Posterior vena cava (tissue), 2 donors: ENCODE measurements at places on chromosomes 5 and 9. TPM values are rescaled to one million over a fixed set of nuclear protein-coding genes. Genes with fewer than 3 reads are reported as not detected.

The MAP3K1 gene
- 10.4 TPM for total RNA-seq

DNA sequence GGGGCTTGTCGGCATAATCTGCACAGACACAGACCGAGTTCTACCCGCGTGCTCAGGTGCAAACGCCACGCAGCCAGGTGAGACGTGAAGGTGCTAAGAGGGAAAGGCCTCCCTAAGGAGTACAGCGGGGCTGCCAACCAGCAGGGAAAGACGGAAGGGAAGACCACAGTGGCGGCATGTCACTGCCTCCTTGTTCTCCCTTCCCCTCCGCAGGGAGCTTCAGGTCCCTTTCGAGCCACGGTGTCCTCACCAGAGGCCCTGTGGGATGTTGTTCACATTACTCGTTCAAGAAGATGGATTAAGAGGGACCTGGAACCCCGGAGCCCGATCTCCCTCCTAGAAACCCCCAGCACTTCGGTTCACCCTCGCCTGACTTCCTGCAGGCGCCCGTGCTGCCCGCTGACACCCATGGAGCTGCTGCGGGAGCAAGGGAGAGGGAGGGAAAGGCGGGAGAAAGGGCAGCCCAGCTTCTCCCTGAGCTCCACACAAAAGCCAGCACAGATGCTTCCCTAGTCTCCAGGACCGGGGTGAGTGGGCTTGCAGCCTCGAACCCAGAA is 686 bp downstream of the BRD9 start:
- peak; percentile 71 for DNase-seq

- DNase-seq: no peak
Measured at GRCh38 chr9:127896395-127897192, 2.8 kb downstream of the ST6GALNAC6 start.

- DNase-seq: peak; percentile 96
Measured at GRCh38 chr9:134366223-134367031, 40.2 kb downstream of the RXRA start.

DNA sequence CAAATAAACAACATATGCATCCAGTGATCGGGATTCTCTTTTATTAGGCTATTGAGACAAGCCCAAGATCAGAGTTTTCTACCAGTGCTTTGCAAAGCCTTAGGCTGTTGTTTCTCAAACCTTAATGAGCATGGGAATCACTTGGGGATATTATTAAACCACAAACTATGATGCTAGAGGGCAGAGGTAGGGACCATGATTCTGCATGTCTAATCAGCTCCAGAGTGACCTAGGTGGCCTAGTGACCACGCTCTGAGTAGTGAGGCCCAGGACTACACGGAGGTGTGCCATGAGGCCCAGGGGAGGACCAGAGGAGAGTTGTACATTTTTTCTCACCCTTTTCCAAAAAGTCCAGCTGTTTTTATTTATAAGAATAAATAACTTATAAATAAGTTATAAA is 298.5 kb upstream of the TLE4 start:
- no peak for DNase-seq

The PCDHA3 gene
- total RNA-seq: 0.23 TPM

The DOCK2 gene
- 26.0 TPM for total RNA-seq

DNA sequence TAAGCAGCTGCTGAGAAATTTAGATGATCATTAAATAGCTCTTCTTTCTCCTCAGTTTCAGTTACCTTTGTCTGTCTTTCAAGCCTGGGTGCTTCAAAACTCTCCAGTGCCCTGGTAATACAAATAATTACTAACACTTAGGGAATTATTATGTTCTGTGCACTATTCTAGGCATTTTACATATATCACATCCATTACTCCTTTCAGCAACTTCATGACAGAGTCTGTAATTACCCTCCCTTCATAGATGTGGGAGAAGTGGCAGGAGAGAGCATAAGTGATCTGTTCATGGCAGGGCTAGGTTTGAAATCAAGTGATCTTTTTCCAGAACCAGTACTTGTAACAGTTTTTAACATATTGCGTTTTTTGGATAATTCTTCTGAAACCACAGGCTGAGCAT is 32.0 kb downstream of the MAN2A1 start:
- no peak for DNase-seq

The FSD1L gene
- total RNA-seq: 5.5 TPM

GRCh38 chr9:20557890-20558565 is 64.3 kb downstream of the MLLT3 start:
- no peak for DNase-seq

The IRX2 gene
- total RNA-seq: 0.38 TPM

- DNase-seq: no peak
Measured at GRCh38 chr5:32346869-32347268, 34.1 kb upstream of the MTMR12 start.

The SH3TC2 gene
- 0.71 TPM for total RNA-seq

DNA sequence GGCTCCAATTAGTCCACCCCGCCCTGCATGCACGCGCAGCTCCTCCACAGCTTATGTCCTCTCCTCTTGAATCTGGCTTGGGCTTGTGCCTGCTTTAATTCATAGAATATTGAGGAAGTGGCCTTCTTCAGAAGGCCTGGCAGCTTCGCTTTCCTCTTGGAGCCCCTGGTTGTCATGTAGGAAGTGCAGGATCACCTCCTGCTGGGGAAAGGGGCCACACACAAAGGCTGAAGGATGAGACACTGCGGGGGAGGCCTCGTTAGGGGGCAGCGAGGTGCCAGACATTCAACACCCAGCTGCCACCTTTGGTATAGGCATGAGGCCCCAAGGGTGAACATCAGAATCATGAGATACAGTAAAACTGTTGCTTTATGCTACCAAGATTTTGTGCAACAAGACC is 2.7 kb upstream of the CNOT6 start:
- no peak for DNase-seq

DNA sequence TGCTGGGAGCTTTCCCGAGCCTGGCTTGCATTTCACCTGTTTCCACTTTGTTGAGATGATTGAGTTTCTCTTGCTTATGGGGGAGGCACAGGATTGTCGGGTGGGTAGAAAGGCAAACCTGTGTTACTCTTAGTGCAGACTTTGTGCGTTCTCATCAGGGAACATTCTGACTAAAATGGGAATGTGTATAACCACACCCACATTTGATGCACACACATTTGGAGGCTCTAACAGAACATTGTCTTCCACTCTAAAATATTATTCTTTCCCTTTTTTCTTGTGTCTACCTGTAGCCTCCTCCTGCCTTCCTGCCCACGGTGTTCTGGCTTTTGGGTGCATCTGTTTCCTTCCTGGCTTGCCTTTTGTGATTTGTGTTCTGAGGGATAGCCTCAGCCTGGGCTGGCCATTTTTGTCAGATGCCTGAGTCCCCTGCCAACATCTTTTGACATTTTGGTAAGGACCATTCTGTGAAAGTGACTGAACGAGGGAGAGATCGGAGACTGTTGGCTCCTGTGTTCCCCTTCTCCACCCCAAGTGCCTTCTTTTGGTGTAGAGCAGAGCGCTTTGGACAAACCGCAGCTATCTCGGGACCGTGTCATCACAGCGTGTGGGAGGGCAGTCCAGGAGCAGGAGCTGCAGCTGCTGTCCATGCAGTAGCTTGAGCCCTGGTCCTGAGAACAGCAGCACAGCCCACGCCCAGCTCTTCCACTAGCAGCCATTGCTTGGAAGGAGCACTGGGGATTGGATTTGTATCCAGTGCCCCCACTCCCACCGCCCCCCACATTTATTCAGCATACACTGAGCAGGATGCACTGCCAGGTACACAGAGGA is 101.4 kb downstream of the ARHGAP26 start:
- no peak for DNase-seq

The CXXC5 gene
- total RNA-seq: 48.9 TPM

The DND1 gene
- 0.56 TPM for total RNA-seq

GRCh38 chr5:18281947-18282581 is 647.8 kb downstream of the TAF11L14 start:
- no peak for DNase-seq

The OR1B1 gene
- not detected for total RNA-seq

DNA sequence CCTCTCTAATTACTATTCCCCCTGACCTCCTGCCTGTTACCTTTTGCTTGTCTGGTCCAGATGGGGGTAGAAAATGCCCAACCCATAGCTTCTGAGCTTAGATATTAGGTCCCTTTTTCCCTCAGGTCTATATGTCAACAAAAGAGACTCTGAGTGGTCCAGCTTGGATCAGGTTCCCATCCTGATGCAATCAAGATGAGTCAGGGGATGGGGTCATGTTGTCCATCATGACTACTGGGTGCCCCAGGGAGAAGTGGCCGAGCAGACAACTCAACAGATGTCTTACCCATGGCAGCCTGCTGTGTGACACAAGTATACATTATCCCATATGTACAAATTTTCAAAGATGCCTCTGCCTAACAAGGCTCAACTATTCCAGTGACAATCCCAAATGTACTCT is 9.1 kb upstream of the ANKH start:
- DNase-seq: no peak

GRCh38 chr9:10172476-10172875 is 440.3 kb downstream of the PTPRD start:
- no peak for DNase-seq

GRCh38 chr9:96087669-96088299 is 212.3 kb downstream of the ERCC6L2 start:
- DNase-seq: no peak

DNA sequence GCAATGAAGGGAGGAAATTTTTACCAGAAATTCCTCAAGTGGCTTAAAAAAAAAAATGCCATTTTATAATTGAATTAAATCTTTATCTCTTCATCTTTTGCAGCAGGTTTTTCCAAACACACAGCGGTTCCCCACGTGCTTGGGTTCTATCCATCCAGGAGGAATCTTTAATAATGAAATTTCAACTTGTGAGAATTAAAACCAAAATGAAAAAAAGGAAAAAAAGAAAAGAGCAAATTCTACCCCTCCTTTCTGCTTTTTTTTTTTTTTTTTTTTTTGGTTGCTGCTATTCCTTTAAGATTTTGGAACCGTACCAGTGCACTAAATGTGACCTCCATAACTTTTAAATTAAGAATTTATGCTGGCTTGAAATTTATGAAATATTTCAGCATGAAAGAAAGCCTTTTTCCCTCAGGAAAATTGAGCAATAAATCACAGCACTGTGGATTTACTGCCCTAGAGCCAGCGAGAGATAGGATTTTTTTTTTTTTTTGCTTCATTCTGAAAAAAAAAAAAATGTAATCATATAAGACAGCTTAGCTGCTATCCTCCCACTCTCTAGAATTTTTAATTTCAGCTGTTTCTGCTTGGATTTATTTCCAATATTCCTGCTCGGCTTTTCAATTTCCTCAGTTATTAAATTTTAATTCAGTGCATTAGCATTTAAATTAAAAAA is 88.5 kb downstream of the ZNF618 start:
- DNase-seq: no peak

The PCDH1 gene
- total RNA-seq: 30.2 TPM

DNA sequence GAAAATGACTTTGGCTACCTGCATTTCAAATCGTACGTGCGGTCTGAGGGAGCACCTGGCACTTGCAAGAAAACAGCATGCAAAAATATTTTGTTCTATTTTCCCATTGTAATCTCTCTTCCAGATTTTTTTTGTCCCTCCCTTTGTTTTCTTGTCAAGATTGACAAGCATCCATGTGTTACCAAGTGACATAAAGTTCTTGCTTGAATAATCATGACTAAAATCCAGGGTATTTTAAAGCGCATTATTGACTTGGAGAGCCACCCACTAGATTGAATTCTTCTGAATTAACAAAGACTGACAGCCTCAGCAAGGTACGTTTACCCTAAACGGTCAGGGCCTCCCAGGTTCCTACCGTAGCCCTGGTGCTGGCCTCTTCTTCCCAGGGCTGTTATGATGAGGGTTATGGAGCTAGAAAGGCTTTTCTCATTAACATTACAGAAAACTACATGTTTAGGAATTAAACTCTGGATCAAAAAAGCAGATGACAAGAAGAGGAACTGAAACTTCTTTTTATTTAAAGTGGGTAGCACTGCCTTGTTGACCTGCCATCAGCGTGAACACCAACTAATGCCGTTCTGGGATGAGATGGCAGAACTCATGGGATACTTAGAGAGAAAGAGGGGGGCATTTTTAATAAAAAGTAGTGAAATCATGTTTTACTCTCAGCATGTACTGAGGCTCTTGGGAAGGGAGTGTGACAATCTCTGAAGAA is 297.0 kb downstream of the EFNA5 start:
- no peak for DNase-seq

The ANKRD55 gene
- total RNA-seq: 0.14 TPM

DNA sequence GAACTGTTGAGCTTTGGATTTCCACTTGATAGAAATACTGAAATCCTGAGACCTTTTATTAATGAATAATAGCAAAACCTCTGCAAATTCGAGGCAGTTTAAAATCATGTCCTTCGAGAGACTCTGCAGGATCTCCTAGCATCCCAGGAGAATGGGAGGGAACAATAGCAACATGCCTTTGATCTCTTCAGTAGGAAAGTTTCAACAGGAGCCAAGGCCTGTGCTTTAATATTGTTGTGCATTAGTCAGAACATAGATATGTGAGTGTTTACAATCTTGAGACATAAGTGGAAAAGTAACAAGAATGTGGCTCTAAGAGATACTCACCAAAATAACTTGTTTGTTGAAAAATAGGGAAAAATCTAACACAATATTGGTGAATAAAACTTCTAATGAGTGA is 83.3 kb upstream of the LHFPL2 start:
- no peak for DNase-seq

DNA sequence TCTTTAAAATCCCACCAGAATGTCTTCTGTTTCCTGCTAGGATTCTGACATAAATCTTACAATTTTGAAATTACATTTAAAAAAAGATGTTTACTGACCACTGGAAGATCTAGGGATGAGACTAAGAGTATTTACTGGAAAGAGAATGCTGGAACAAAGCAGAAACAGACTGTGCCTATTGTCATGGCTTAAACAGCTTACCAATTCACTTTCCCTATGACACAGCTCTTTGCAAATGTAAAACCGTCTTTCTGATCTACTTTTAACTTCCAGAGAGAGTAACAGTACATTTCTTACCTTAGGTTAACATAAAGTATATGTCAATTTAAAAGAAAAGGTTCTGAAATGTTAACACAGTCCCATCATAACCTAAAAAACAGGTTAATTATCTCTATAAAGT is 10.7 kb downstream of the GIN1 start:
- DNase-seq: no peak

GRCh38 chr9:86642721-86643120 is 288.5 kb upstream of the TUT7 start:
- no peak for DNase-seq

- no peak for DNase-seq
Measured at GRCh38 chr9:9054354-9054992, 1254.9 kb upstream of the DMAC1 start.

- DNase-seq: no peak
Measured at GRCh38 chr5:68114378-68115040, 101.0 kb upstream of the PIK3R1 start.

- peak; percentile 84 for DNase-seq
Measured at GRCh38 chr5:140402258-140403074, 833 bp downstream of the ANKHD1 start.

GRCh38 chr9:22031655-22032411 is 22.7 kb upstream of the CDKN2B start:
- DNase-seq: no peak

- DNase-seq: no peak
Measured at GRCh38 chr5:127008300-127008975, 21.9 kb downstream of the MARCHF3 start.

The GLRA1 gene
- not detected for total RNA-seq

GRCh38 chr5:160133071-160133917 is 14.0 kb upstream of the PWWP2A start:
- DNase-seq: peak; percentile 91
